ENCODE measurements at places on chromosomes 7 and 10. TPM values are rescaled to one million over a fixed set of nuclear protein-coding genes. Genes with fewer than 3 reads are reported as not detected.
A peak's percentile ranks its signal among the peaks of the same experiment; 100 is the strongest.

DNA sequence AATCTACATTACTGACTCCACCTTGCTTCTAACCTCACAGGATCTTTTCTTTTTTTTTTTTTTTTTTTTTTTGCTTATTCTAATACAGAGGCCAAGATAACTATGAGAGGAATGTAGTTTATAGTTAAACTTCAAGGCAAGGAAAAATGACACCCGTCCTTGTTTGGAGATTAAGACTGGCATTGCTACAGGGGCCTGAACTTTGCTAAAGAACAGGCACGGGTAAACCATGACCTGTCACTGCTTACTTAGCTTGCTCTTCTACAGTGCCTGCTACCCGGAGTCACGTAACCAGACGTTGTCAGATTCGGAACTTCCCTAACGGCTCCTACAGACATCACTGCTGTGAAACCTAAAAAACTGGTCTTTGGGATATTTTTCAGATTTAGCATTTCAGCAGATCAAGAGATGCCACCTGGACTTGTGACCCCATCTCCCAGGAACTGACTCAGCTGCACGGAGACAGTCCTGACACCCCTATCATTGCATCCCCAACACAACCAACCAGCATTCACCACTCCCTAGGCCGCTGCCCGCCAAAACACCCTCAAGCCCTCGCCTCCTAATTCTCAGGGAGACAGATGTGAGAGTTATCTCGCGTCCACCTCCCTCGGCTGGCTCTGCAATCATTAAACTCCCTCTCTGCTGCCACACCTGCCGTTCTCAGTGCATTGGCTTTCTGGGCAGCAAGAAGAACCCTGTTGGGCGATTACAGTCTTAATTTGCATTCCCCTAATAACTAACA lies 27.5 kb downstream of the MAD1L1 start:
- DNase-seq = peak; percentile 41

DNA sequence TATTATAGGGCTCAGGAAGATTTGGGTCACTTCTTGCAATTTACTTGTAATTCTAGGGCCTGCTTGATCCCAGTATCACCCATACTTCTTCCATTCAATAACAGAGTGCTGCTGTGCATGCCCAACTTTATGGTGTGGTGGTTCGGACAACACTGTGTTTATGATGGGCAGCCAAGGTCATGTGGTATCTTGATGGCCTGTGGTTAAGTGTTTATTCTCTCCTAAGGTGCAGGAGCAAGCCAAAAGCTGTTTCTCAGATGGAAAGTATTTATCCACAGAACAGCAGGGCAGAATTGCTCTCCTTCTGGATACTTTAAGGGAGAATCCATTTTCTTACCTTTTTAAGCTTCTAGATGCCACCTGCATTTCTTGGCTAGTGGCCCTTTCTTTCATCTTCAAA lies 433.8 kb downstream of the SH2D4B start:
- no peak for DNase-seq

DNA sequence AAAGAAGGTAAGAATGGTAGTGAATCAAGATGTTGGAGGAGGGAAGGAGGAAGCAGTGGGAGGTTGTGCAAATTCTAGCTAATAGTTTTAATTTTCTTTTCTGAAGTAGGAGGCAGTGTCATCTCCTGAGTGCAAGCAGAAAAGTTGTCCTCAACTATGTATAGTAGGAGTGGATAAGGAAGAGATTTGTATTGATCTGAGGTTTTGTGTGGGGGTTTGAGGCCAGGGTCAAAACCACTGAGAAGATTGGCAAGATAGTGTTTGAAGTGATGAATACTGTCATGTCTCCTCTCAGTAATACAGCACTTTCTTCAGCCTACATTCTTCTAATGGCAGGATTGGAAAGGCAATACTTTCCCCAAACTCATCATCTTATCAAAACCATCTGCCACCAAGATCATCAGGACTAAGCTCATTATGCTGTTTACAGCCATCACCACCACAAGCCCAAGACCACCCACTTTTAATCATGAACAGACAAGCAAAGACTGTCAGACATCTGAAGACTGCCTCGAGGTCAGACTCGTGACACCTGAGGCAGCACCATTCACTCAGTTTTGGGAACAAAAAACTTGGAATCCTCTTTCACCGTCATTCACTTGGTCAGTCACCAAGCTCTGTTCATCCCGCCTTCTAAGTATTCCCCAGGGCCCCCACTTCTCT lies 1.5 kb upstream of the MIOS start:
- DNase-seq = no peak

GRCh38 chr10:76341740-76342139 lies 910.3 kb downstream of the LRMDA start:
- no peak for DNase-seq

DNA sequence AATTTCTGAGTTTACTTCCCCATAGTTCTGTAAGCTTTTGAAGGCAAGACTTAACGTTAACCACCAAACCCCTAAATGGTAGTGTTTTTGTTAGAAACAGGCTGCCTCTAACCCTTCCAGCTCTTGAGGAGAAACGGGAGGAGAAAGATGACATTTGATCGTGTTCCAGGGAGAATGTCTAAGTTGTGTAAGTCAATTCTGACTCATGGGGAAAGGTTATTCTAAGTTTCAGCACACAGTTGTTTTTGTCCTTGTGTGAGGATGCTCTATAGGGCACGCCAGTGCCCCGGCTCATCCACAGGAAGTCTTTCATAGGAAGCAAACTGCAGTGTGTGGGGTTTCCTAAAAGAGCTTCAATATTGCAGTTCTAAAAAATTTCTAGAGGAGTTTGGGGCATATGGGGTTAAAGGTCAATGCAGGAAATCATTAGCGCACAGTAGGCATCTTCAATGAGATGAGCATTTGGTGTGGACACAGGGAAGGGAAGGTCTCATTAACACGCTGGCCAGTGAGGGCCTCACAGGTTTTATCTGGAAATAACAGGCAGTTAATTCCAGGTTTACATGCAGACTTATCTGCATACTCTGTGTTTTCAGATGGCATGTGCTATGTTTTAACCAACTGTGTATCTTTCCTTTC lies 638.2 kb upstream of the IGFBP3 start:
- DNase-seq = no peak

- DNase-seq = no peak
These were observed 5.7 kb downstream of the UBE2H start for GRCh38 chr7:129947049-129947448.

DNA sequence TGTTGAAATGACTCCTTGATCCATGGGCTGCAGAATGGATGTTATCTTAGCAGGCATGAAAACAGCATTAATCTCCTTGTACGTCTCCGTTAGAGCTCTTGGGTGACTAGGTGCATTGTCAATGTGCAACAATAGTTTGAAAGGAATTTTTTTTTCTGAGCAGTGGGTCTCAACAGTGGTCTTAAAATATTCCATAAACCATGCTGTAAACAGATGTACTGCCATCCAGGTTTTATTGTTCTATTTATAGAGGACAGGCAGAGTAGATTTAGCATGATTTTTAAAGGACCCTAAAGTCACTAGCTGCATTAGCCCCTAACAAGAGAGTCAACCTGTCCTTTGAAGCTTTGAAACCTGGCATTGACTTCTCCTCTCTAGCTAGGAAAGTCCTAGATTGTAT lies 64.0 kb downstream of the NRF1 start:
- no peak for DNase-seq

GRCh38 chr10:70771311-70772194 lies 13.6 kb downstream of the TBATA start:
- DNase-seq = no peak

GRCh38 chr7:69880840-69881239 lies 282.6 kb downstream of the AUTS2 start:
- no peak for DNase-seq

GRCh38 chr10:75303045-75303777 lies 67.5 kb upstream of the COMTD1 start:
- DNase-seq = no peak

- DNase-seq = no peak
These were observed 11.5 kb upstream of the KLRG2 start for GRCh38 chr7:139494835-139495579.

DNA sequence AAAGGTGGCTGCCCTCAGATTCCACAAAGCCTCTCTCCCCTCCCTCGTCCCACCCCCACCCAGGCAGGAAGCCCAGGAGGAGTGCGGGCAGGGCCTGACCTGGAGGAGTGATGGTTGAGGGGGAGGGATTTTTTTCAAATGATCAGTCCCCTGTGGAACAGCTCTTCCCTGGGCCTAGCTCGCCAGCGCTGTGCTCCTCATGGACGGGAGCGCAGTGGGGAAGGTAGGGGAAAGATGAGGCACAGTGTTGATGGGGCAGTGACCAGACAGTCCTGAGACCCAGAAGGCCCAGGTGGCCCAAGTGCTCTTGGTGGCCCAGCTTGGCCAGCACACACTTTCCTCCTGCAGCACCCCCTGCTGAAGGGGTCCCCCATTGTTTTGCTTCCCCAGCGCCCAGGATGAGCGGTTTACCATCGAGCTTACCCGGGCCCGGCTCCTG lies 8.5 kb downstream of the SAP25 start:
- peak; percentile 61 for DNase-seq

DNA sequence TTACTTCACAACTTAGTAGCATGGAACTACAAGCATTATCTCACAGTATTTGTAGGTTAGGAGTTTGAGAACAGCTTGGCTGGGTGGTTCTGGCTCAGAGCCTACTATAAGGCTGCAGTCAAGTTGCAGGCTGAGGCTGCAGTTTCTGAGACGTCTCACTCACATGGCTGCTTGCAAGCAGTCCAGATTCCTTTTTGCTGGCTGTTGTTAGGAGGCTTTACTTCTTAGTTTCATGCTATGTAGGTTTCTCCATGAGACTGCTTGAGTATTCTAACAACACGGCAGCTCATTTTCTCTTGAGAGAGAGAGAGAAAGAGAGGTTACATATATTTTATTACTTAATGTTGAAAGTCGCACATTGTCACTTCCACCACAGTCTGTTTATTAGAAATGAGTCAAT lies 1073.9 kb downstream of the NXPH1 start:
- DNase-seq = no peak

GRCh38 chr10:27995311-27995710 lies 3.6 kb downstream of the ODAD2 start:
- DNase-seq = no peak

DNA sequence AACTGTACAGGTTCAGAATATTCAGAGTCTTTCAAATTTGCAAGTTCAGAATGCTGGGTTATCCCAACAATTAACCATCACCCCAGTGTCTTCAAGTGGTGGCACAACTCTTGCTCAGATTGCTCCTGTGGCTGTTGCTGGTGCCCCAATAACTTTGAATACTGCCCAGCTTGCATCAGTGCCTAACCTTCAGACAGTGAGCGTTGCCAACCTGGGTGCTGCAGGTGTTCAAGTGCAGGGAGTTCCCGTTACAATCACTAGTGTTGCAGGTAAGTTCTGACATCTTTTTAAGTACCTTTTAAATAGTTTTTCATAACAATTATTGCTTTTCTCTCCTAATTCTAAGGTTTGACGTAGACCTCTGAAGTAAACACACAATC lies 2.7 kb downstream of the SP4 start:
- no peak for DNase-seq

GRCh38 chr7:116582164-116582732 lies 57.4 kb downstream of the CAV1 start:
- DNase-seq = no peak

DNA sequence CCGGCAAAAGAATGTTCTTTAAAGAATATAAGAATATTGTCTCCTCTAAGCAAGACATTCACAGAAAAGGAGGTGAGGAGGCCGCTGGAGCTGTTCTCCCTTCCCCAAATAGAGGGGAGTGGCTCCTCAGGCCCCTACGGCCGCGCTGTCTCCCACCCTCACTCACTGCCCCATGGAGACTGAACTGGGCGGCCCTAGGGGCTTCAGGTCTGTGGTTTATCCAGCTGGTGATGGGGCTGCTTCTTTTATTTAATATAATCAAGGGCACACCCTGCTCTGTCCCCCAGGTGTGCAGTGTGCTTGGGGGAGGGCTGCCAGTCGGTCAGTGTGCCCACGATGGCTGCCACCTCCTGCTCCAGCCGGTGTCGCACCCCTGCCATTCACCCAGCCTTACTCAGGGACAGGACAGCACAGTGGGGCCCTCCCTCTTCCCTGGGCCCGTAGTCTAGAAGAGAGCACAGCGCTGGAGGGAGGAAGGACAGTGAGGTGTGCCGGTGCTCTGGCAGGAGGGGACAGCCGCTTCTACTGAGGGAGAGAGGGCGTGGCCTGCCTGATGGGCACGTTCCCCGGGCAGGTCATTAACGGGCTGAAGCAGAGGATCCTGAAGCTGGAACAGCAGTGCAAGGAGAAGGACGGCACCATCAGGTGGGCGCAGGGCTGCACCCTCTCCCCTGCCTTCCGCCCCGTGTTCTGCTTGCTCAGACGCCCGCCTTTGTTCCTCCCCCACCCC lies 23.4 kb downstream of the IQCE start:
- DNase-seq = no peak

DNA sequence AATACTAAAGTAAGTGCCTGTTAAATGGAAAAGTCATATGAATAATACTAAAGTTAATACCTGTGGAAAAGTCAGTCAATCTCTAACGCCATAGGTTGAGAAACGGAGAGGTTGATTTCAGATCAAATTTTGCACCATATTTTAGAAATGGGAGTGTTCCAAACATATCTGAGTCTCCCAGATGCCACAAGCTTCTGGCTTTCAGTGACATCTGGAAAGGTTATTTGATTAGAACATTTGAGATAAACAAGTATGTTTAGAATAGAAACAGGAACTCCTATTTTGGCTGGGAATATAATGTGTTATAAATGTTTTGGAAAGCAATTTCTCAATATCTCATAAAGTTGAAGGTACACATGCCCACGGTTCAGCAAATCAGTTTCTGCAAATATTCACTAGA lies 5.8 kb downstream of the MACC1 start:
- no peak for DNase-seq

GRCh38 chr10:649798-650440 lies 39.5 kb downstream of the DIP2C start:
- no peak for DNase-seq

DNA sequence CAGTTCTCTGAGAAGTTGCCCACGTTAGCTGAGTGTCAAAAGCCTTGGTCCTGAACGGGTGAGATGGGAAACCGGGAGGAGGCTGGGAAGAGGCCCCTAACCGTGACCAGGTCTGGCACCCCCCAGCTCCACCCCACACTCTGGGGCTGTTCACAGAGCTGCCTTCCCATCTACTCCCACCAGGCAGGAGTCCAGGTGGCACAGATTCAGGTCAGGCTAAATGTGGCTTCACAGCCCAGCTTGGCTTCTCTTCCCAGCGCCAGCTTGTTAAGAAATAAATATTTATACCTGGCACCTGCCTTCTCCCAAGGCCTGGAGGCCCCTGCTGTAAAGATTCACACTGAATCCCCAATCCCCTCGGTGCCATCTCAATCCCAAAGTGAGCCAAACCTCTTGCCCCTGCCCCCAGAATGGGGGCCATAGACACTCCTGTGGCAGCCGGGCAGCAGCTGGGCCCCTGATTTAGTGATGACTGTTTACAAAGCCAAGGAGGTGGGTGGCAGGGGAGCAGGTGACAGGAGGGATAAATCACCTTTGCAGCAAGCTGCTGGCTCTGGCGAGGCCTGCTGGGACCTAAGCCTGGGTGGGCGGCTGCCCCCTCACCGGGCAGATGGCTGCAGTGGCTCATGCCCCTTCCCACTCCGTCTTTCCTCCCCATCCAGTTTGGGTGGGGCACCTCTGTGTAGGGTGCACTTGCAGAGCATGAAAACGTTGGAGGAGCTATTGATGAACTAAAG lies 72.5 kb downstream of the GOLGA7B start:
- peak; percentile 50 for DNase-seq

ZNF425 gene
- total RNA-seq = 1.3 TPM

EEPD1 gene
- 14.4 TPM for total RNA-seq

PLCE1 gene
- total RNA-seq = 16.6 TPM

MASTL gene
- 7.7 TPM for total RNA-seq

DNAAF5 gene
- total RNA-seq = 12.4 TPM

PDZD7 gene
- total RNA-seq = 1.1 TPM

HOXA13 gene
- not detected for total RNA-seq

CDCA7L gene
- 7.2 TPM for total RNA-seq

TACR2 gene
- 0.49 TPM for total RNA-seq

All from aorta (tissue), 5 donors.